ENCODE measurements at places on chromosomes 12 and 14.

DNA sequence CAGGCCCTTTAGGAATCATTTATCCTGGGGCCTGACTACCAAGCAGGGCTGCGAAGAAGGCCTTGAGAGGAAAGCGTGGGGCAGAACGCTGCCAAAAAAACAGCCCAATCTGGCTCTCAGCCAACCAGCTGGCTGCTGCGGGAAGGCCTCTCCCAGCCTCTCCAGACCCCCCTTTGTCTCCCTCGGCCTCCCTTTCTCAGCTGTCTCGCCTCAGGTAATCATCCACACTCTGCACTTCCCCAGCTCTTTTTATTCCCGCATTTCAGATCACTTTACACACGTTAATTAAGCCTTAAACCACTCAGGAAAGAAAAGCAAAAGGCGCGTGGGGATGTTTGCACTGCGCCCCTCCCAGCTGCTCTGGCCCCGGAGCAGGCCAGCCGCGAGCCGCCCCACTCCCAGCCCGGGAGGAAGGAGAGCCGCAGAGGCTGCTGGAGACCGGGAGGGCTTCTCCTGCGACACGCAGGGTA is 208.2 kb upstream of the FOXN3 start:
- DNase-seq: no peak

DNA sequence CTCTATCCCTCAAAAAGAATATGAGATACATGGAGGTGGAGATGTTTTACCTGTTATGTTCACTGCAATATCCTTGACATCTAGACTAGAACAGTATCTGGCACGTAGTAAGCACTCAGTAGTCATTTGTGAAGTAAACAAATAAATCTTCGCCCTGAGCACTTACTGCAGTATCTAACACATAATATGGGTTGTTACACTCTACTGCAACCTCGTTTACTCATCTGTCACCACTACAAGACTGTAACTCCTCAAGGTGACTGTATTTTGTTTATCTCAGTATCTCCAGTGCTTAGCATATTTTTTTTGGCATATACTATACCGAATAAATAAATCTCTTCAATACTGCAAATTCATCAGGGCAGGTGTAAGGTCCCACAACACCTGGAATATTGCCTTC is 66.1 kb downstream of the WASHC3 start:
- DNase-seq: no peak

- no peak for DNase-seq
Observed at GRCh38 chr12:68478516-68479260, 132.0 kb upstream of the RAP1B start.

DNA sequence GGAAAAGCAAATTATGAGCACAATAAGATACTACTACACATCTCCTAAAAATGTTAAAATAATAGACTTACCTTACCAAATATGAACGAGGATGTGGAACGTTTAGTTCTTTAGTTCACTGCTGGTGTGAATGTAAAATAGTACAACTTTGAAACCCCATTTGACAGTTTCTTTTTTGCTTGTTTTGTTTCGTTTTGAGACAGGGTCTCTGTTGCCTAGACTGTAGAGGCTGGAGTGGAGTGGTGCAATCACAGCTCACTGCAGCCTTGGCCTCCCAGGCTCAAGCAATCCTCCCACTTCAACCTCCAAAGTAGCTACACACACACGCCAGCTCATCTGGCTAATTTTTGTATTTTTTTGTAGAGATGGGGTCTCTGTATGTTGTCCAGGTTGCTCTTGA is 136.4 kb upstream of the FAR2 start:
- DNase-seq: no peak

DNA sequence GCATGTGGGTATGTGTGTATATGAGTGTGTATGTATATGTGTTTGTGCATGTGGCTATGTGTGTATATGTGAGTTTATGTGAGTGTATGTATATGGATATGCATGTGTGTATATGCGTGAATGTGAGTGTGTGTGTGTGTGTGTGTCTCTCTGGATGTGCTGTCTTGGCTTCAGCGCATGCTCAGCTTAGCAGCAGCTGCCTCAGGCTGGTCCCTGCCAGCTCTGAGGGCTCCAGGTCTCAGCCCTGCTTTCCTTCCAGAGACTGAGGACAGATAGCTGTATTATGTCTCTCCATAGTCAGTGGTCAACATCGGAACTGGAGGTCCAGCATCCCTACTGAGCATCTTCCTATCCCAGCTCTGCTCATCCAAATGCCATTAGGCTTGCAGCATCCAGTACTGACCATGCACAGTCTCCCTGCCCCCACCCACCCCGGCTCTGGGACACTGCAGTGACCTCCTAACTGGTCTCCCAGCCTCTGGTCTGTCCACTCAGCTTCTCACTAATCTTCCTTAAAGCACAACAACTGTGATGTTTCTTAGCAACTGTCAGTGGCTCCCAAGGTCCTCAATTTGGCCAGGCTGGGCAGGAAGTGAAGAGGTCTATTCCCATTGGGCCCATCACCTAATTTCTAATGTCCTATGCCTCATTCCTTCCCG is 22.8 kb downstream of the FAIM2 start:
- DNase-seq: no peak

GRCh38 chr12:53219292-53219955 is 12.4 kb upstream of the ITGB7 start:
- DNase-seq: peak; percentile 87

DNA sequence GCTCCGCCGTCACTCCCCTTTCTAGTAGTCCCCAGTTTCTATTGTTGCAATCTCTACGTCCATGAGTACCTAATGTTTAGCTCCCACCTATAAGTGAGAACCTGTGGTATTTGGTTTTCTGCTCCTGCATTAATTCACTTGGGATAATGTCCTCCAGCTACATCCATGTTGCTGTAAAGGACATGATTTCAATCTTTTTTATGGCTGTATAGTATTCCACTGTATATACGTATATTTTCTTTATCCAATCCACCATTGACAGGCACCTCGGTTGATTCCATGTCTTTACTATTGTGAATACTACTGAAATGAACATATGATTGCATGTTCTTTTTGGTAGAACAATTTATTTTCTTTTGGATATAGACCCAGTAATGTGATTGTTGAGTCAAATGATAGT is 114.7 kb downstream of the ANKS1B start:
- DNase-seq: no peak

DNA sequence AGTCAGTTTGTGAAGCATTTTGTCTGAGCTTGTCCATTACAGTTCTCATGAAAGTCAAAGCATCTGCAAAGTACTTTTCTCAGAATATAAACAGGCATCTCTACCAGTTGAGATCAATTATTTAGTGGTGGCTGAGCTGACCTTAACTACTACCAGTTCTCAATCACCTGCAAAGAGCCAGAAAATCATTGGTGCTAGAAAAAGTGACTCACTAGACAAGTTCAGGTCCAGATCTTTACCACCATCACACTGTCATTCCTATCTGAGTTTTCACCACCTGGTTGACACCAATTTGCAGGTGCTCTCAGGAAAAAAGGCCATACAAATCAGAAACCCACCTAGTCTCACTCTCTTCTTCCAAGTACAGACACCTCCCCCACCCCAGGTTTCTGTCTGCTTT is 33.3 kb downstream of the ITPR2 start:
- no peak for DNase-seq

GRCh38 chr14:98871796-98872195 is 400.2 kb downstream of the BCL11B start:
- DNase-seq: no peak

DNA sequence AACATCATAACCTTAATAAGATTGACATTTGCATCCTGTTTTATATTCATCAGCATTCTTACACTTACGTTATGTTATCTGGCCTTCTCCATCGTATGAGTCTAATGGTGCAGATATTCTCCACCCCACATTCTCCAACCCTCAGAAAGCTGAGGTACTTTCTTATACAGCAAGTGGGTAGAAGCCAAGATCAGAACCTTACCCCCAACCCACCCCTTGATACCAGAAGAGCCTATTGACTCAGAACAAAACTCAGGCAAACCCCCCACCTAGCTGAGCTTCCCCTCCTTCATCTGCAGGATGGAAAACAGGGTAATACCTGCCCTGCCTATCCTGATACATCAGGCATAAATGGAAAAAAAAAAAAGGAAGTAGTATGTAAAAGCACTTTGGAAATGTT is 77.6 kb downstream of the DPF3 start:
- DNase-seq: no peak

DNA sequence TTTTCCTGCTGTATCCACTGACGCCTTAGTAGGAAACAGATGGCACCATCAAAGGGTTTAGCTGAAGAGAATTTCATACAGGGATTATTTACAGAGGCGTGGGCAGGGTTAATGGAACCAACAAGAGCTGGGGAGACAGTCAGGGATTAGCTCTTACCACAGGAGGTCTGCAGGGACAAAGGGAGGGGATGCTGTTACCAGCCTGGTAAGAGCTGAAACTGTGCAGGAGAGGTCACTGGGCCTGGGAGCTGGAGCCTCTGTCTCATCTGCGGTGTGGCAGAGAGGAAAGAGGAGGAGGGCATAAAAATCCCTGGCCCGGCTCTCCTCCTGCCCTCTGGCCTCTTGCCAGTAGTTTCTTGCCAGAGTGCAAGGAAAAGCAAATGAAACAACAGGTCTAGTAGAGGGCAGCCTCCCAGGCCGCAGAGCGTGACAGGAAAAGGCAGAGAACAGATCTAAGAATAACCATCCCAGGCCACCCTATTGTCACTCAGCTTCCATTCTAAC is 18.9 kb upstream of the POC1B start:
- DNase-seq: no peak

GRCh38 chr14:80718940-80719339 is 222.6 kb downstream of the CEP128 start:
- no peak for DNase-seq

DNA sequence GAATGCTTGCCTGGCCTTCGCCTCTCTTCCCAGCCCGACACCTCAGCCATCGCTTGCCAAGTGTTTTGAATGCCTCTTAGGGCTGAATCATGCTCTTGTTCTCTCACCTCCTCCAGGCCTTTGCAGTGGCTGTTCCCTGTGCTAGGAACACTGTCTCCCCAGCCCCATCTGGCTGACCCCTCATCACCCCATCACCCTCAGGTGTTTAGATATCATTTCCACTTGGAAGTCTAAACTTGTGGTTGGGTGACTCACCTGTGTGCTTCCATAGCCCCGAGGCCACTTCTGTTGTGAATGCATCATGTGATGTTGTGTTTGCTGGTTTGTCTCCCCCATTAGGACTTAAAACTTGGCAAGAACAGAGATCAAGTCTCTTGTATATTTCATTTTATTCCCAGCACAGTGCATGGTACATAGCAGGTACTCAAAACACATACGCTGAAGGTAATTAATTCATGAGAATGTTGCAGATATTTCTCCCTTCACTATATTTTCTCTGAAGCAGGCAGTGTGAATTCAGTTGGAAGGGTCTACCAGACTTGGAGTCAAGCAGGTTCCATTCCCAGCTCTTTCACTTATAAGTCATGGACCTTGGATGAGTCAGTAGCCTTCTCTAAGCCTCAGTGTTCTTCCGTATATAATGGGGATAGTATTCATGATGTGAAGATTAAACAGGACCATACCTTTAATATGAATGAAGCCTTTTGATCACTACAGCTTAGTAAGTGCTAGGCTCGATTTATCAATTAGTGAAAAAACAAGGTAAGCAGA is 67.8 kb downstream of the HRK start:
- DNase-seq: no peak

- DNase-seq: no peak
Observed at GRCh38 chr12:25960961-25961360, 2.5 kb downstream of the RASSF8 start.

DNA sequence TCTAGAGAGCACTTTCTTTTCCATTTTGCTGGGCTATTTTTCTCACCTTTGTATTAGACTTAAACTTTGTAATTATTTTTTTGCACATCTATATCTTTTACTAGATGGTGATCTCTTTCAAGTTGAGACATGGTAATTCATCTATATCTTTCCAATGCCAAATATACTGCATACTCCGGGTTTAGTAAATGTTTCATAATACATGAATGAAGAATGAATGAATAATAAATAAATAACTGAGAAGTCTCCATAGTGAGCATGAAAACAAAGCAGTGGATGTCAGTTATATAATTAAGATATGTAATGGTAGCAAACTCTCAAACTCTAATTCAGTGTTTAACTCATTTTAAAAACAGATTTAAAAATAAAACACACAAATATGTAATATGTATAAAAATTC is 342.5 kb upstream of the KITLG start:
- no peak for DNase-seq

DNA sequence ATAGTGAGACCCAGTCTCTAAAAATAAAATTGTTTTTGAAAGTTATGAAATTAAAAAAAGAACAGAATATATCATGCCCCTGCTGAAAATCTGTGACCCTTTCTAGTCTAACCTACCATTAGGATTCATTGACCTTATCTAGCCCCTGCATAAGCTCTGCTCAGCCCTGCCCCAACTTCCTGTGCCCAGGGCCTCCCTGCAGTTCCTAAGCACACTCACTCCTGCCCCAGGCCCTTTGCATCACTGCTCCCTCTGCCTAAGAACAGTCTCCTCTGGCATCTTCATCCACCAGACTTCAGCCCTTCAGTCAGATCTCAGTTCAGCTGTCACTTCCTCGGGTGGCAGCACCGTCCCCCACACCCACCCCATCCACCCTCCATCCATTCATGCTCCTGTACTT is 55.4 kb downstream of the SCARB1 start:
- no peak for DNase-seq

GRCh38 chr12:75337905-75338304 is 3.4 kb downstream of the GLIPR1L1 start:
- DNase-seq: no peak

DNA sequence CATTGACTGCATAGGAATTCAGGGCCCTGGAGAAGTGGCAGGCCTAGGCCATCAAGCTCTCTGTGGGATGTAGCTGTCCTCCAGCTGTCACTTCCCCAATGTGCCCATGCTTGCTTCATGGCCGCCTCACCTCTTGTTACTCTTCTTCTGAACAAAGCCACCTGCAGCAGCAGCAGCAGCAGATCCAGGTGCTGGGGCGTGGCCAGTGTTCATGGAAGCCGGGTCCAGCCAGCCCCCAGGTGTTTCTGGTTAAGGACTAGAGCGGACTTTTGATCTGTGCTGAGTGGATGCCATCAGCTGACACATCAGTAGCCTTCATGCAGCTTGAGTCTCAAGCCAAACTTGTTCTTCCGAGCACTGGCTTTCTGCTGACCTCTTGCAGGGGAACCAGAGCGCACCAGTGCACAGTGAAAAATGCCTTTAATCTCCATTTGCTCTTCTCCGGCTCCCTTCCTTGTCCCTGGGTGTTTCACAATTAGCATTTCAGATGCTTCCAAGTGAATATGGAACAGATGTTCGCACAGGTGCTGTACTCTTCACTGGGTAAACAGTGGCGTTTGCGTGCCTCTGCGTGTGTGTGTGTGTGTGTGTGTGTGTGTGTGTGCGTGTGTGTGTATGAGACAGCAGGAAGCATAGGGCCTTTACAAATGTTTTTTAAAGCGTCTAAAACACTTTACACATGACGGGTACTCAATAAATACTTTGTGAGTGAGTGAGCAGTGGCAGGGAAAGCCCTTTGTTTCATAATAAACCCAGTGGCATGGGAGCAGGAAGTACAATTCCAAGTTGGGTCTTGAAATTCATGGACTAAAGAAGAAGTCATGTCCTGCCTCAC is 20.1 kb downstream of the TPCN1 start:
- DNase-seq: no peak

- no peak for DNase-seq
Observed at GRCh38 chr12:32170437-32170998, 63.9 kb downstream of the BICD1 start.

- no peak for DNase-seq
Observed at GRCh38 chr14:45891417-45892080, 638.5 kb upstream of the MIS18BP1 start.
